Stimulated activated CD8-positive, alpha-beta memory T cell treated with anti-CD3 and anti-CD28 coated beads, Interleukin-4, amount 100 ng/mL, for 1 hour (primary cell): ENCODE measurements at places on chromosomes 3 and 15.

GRCh38 chr15:65577129-65577996, 33.6 kb downstream of the INTS14 start:
- DNase-seq = no peak

DNA sequence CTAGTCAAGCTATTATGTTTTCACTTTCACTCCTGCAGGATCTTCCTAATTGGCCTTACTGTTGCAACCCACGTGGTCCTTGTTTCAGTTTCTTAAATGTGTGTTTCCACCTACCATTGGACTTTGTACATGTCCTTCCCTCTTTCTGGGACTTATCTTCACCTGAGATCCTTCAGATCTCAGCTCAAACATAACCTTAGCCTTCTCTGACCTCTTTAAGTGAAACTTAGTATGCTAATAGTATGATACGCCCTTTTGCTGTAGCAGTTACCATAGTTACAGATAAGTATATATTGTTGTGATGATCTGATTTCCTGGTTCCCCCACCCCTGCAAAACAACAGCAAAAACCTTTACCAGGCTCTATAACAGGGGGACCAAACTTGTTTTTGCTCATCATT, 35.2 kb downstream of the U2SURP start:
- DNase-seq = no peak

DNA sequence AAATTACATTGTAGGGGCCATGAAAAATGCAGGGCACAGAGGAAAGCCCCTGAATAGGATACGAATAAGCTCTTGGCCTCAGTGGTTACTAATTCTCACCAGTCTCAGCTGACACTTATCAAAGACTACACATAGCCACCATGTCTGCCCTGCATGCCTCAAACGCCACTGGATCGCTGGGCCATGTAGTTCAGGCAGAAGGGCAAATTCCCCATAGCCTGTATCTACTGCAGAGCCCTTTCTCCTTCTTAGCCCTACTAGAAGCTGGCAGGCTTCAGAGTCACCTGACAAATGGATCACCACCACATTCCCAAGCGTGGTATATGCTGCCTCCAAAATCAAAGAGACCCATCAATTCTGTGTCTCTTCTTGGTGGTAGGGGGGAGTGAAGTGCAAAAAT, 177.4 kb downstream of the MINAR1 start:
- no peak for DNase-seq

- DNase-seq = no peak
Observed at GRCh38 chr15:57306944-57307411, 69.3 kb upstream of the CGNL1 start.

DNA sequence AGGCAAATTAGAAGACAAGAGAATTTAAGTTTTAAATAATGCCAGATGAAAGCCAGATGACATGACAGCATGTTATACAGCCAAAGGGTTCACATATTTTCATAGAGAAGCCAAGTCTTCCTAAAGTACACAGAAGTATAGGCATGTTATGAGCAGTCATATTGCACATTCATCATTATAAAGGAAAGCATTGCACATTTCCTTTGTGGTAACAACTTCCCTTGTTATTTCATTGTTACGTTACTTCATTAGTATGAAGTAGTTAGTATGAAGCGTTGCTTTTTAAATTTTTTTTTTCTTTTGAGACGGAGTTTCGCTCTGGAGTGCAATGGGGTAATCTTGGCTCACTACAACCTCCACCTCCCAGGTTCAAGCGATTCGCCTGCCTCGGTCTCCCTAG, 4.6 kb upstream of the ABCC5 start:
- no peak for DNase-seq
